ENCODE measurements at places on chromosomes 5 and 9.

GRCh38 chr9:128159522-128159783, 612 bp upstream of the BBLN start:
- no peak for DNase-seq

- no peak for DNase-seq
Measured at GRCh38 chr5:169651526-169651925, 14.5 kb downstream of the DOCK2 start.

DNA sequence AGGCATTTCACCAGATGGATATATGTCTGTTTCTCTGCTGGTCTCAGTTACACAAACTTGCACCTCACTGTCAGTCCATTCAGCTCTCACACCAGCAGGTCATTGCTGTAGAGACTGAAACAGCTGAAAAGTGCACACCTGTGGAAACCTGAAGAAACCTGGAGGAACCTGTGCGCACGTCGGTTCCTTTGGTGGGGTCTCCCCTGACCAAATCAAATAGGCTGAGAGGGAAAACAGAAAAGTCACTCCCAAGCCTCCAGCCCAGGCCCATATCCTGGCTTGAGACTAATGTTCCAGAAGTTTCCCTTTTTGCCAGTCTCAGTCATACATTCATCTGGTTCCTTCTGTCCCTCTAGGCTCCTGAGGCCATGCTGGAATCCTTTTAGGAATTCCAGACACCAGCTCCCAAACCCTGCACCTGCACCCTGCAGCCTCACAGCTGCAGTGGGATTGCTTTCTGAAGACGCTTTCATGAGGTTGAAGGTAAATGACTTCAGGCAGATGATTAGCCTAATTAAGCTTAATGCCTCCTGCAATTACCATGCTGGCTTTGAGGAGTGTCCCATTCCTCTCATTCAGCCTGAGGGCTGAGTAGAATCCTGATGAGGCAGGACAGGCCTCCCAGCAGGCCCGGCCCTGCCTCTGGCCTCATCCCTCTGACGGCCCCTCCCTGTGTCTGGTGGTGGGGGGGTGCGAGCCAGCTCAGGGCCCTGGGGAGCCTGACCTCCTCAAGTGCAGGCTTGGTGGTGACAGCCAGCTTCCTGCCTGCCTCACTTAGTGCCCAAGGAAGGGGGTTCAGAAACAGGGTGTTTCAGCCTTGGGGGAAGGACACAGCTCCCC, 24.3 kb upstream of the CXCL14 start:
- DNase-seq, result no peak

DNA sequence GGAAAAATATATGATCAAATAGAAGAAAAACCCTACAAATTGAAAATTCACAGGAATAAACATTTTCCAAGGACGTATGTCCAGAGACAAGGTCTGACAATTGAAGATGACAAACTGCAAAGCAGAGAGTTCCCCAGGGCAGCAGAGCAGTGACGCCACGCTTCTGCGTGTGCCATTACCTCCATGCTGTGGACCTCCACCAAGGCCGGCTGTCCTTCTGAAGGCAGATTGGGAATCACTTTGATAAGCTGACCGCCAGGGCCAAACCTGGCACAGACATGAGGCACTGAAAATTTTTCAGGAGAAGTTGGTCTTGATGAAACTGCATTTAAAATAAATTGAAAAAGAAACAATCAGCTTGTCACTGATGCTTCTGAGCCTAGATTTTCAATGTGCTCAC, 18.6 kb downstream of the SEC16A start:
- DNase-seq, result no peak

DNA sequence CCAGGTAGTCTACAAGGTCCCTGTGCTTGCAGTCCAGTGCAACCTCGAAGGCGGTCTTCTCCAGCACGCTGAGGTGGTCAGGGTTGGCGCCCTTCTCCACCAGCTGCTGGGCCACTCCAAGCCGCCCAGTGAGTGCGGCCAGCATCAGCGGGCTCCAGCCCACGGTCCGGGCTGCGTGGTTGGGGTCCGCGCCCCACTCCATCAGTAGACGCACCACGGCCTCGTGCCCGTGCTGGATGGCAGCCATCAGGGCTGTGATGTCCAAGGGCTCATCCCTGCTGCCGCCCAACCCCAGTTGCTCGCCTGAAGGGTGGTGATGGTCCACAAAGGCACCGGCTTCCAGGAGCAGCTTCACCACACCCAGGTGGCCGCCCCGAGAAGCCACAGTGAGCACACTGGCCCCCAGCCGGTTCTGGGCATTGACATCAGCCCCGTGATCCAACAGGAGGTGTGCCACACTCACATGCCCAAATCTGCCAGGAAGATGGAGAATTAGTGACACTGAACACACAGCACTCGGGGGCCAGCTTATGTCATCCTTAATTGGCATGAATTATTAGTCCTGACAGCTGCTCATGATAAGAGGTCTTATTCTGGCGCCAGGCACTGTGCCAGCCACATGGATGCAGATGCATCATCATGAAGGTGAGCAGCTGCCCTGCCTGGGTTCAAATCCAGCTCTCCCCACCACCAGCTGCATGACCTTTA, 6.1 kb downstream of the ANKS6 start:
- no peak for DNase-seq

DNA sequence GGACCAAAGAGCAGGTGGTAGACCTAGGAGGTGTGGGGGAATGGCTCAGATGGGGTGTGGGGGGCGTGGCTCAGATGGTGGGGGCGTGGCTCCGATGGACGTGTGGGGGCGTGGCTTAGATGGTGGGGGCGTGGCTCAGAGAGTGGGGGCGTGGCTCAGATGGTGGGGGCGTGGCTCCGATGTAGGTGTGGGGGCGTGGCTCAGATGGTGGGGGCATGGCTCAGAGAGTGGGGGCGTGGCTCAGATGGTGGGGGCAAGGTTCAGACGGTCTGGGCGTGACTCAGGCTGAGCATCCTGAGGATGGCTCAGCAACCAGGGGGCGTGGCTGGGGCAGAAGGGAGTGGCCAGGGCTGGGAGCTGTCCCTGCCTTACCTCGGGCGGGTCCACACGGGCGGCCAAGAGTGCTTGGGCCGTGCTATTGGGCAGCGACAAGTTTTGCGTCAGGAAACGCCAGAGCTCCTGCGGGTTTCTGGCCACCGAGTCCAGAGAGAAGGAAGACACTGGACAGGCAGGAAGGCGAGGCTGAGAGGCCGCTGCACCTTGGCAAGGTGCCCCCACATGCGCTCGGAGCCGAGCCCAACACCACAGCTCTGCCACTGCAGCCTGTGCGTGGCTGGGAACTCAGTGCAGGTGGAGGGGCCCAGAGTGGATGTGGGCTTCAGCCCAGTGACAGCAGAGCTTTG, 5.9 kb downstream of the ABCA2 start:
- no peak for DNase-seq

GRCh38 chr9:82599336-82599949, 463.5 kb downstream of the RASEF start:
- no peak for DNase-seq

GRCh38 chr9:109908459-109909390, 128.7 kb downstream of the PALM2AKAP2 start:
- DNase-seq, result peak; percentile 61

GRCh38 chr5:122704247-122705036, 70.4 kb upstream of the SNX2 start:
- DNase-seq, result peak; percentile 36

- no peak for DNase-seq
Measured at GRCh38 chr5:66647146-66647856, 51.1 kb downstream of the MAST4 start.

GRCh38 chr5:134403951-134404350, 7.7 kb downstream of the CDKN2AIPNL start:
- DNase-seq, result no peak

GRCh38 chr5:61805101-61805500, 473.0 kb downstream of the ZSWIM6 start:
- no peak for DNase-seq

DNA sequence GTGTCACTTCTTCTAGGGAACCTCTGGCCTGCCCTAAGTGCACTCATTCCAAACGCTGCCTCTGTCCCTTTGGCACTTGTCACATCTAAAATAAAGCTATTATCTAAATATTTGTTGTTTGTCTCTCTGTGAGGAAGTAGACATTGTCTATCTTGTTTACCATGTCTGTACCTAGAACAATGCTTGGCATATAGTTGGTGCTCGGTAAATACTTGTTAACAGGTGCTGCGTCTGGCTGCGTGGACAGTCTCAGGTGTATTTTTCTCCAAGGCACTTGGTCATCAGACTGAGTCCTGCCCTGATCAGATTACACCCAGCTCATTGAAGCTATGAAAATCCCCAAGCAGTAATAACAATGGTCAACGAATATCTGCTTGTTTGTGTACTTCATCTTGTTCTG, 174.9 kb upstream of the SMIM23 start:
- DNase-seq, result no peak

GRCh38 chr5:72234868-72235267, 85.2 kb downstream of the MRPS27 start:
- no peak for DNase-seq

DNA sequence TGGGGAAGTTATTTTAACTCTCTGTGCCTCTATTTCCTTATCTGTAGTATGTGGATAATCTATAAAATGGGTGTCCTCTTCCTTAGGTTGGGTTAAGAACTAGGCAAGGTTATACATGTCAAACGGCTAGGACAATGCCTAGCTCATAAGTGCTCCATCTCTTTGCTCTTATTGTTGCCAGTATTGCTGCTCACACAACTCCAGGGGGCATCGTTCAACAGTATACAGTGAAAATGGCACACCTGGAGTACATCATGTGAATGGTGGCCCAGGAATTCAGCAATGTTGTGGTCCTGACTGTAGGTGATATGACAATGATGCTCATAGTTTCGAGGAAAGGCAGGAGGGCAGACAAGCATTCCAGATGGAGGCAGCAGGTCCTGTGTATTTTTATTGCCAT, 30.1 kb downstream of the SLIT3 start:
- no peak for DNase-seq

DNA sequence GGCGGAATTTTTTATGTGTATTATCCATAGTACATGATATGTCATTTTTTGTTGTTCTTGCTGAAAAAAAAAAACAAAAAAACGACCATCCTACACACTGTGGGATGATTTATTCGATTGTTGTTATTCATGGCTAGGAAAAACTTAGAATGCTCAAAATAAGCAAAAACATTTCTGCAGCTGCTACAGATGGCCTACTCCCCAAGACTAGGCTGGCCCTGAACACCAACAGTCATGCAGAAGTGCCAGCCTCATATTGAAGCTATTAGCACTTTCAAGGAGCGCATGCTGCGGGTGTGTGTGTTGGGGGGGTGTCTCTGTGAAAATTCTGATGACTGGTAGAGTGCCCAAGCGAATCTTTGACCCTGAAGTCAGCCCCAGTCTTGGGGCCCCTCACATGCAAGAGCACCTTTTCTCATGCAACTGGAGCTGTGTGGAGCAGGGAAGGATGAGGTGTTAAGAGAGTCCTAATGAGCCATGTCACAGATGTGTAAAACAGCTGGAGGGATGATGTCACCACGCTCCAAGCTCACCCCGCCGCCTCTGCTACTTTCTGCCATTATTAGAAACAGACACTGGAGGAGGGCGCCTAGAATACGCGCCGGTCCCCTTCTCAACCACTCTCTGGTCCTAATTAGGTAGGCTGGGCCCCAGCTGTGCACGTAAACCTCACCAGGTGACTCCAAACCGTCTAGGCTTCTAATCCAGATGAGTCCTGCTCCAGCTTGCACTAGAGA, 61.0 kb upstream of the SMIM23 start:
- no peak for DNase-seq

- DNase-seq, result no peak
Measured at GRCh38 chr5:14284392-14285148, 141.4 kb downstream of the TRIO start.

DNA sequence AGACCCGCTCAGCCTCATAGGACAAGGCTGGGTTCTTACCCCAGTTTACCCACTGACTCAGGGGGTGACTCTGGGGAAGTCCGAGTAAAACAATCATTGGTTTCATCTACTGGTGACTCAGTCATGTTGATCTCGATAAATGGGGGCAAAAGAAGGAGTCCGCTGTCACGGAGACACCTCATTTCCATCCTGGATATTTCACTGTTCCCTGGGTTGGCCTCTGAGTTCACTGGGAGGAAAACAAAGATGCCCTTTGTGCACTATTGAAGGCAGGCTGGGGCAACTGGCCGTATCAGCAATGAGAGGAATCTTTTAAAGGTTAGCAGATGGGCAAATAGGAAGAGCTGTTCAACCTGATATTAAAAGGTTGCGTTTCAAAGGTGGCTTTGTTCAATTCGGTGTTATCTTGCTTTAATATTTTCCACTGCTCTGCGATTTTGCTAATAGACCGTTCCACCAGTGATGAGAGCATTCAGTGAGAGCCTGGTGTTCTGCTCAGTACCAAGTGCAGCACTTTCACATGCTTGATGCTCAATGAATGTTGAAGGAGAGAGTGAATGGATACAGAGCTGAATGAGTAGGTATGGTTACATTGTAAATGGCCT, 110.2 kb upstream of the EGFLAM start:
- DNase-seq, result no peak

DNA sequence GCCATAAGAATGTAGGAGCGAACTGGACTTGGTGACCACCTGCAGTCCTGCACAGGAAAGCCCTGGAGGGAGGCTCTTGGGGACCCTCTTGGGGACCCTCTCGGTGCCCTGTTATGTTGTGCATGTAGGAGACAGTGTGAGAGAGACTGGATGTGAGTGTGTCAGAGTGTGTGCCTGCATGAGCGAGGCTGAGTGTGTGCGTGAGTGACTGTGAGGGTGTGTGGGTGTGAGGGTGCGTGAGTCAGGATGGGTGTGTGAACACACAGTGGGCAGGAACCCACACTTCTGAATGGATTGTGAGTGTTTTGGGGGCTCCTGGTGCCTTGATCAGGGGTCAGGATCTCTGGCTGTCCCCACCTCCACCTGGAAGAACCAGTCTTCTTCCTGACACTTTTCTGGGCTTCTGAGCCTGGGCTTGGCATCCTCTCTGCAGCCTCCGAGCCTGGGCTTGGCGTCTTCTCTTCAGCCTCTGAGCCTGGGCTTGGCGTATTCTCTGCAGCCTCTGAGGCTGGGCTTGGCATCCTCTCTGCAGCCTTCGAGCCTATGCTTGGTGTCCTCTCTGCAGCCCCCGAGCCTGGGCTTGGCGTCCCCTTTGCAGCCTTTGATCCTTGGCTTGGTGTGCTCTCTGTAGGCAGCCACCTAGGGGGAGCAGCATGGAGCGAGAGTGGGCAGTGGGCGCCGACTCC, 25.6 kb upstream of the ANKRD33B start:
- DNase-seq, result no peak

DNA sequence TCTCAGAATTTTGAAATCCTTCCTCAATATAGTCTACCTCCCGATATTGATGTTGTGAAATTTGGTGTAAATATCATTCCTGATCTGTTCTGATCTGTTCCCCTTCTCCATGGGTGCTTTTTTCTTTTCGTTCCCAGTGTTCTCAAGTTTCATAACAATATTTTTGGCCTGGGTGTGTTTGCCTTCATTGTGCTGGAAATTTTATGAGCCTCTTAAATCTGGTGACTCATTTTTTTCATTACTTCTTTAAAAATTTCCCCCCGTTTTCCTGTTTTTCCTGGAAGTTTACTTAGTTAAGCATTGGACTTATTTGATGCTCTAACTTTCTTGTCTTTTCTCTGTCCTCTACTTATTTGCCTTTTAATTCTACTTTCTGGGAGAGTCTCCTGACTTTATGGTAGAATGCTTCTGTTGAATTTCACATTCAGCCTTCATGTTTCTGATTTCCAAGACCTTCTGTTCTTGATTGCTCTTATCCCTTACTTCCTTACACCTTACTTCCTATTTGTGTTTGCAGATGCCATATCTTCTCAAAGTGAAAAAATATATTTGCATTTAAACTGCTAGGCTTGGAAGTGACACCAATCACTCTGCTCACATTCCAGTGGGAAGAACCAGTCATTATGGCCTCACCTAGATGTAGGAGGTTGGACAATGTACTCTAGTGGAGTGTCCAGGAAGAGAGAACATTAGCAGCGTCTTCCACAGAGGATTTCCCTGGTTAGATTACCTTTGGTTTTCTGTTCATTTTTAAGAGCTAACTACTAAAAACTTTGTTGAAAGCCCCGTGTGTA, 441.9 kb downstream of the ARHGEF28 start:
- no peak for DNase-seq

All from glomerular endothelial cell (primary cell).